ENCODE measurements at places on chromosomes 3 and 15.

DNA sequence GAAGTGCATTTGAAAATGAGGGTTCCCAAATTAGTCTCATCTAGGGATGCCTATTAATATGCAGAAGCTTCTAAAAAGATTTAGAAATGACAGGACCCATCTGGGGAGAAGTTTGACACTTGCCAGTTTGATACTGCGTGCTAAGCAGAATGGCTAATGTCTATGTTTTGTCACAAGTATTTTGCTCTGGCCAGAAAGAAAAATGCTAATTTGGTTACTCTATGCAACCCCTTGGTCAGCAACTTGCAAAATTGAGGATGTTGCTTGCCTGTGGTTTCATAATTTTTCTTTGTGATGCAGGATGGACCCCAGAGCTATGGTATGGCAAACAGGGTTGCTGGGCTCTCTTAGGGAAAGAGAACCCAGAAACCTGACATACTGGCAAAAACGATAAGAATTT, 148.2 kb downstream of the FMN1 start:
- DNase-seq, result no peak

GRCh38 chr3:10779293-10779805, 36.7 kb upstream of the SLC6A11 start:
- DNase-seq, result no peak

DNA sequence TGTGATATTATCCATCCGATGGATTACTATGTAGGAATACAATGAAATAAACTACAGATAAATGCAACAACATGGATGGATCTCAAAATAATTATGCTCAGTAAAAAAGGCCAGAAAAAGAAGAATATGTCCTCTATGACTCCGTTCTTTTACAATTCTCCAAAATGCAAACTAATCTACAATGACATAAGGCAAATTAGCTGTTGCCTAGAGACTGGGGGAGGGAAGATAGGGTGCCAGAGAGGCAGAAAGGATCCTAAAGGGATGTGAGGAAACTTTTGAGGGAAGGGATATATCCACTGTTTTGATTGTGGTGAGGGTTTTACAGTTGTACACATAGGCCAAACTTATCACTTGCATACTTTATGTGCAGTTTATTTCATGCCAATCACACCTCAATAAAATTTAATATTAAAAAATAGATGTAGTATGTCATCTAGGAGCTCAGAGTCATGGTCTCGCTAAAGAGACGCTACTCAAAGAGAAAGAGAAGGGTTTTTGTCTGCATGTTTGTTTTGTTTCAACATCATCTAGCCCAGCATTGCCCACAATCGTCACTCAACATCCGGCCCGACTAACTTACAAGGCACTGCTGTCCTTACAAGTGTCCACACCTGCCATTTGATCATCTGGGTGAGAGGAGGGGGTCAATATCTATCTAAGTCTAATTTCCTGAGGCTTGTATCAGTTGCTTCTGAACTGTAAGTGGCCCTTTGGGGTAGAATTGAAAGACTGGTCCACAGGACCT, 29.5 kb downstream of the HES1 start:
- no peak for DNase-seq

- no peak for DNase-seq
Observed at GRCh38 chr3:152376351-152377183, 107.8 kb downstream of the MBNL1 start.

DNA sequence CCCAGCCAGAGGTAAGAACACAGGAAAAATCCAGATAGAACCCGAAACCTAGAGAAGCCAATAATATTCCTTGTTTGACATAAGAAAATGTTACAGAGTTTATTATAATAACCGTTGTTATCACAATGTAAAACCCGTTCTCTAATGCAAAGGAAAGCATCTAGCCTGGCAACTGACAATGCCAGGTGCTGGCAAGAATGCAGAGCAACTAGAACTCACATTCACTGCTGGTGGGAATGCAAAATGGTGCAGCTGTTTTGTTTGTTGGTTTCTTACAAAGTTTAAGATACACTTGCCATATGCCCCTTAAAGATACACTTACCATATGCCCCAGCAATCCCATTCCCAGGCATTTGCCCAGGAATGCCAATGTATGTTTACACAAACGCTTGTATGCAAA, 23.4 kb downstream of the VPS39 start:
- no peak for DNase-seq

- peak; percentile 73 for DNase-seq
Observed at GRCh38 chr3:179321668-179322285, 1.1 kb upstream of the ZNF639 start.

DNA sequence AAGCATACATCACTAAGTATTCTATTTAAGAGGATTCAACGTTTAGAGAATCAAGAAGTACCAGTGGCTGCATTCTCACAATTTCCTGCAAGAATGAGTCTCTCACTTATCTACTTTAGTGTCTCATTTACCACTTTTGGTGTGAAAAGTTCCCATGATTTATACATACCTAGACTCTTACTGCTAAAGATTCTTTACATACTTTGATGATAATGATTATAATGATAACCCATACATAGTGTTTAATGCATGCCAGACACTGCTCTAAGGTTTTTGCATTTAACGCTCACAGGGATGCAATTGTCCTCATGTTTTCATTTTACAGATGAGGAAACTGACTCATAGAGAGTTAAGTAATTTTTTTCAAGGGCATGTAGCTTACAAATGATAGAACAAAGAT, 133.6 kb downstream of the TMEM108 start:
- DNase-seq, result no peak

GRCh38 chr3:105733356-105733755, 135.5 kb downstream of the CBLB start:
- no peak for DNase-seq

DNA sequence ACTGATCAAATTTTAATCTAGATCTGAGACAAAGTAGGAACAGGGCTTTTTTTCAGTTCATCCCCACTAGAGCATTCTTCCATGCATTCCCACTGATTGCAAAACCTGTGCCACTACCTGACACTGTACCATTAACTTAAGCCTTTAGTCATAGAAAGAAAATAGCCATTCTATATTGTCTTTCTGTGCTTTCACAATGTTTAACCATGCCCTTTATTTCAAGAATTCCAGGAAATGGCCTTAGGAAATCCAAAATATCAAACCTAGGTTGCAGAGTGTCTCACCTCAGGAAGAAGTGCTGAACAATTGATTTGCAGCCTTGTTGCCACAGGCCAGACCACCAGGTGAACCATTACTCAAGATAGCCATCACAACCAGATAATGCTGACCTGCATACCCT, 56.2 kb upstream of the TGFBR2 start:
- no peak for DNase-seq

DNA sequence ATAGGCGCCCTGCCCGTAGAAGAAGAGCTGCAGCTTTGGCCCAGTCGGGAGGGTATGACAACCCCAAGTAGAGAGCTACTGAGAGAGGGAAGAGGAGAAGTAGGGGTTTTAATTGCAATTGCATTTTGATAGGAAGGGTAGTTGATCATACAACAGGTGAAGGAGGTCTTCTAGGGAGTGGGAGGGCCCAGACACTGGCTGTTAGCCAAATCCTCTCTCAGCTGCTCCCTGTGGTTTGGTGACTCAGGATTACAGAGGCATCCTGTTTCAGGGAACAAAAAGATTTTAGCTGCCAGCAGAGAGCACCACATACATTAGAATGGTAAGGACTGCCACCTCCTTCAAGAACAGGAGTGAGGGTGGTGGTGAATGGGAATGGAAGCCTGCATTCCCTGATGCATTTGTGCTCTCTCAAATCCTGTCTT, 408.9 kb upstream of the THBS1 start:
- DNase-seq, result peak; percentile 79

- DNase-seq, result peak; percentile 58
Observed at GRCh38 chr15:67135494-67135893, 70.1 kb downstream of the SMAD3 start.

- no peak for DNase-seq
Observed at GRCh38 chr3:56630966-56631365, 52.1 kb downstream of the TASOR start.

DNA sequence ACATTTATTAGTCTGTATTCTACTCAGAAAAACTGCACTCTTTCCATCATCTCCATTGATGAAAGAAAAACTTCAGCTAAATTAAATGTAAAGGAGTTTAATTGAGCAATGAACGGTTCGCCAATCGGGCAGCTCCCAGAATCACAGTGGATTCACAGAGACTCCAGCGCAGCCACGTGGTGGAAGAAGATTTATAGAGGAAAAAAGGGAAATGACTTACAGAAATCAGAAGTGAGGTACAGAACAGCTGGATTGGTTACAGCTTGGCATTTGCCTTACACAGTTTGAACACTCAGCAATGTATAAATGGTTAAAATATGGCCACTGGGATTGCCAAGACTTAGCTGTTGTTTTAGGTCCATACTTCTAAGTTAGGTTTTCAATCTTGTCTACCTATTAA, 2.8 kb upstream of the SUCLG2 start:
- DNase-seq, result no peak

DNA sequence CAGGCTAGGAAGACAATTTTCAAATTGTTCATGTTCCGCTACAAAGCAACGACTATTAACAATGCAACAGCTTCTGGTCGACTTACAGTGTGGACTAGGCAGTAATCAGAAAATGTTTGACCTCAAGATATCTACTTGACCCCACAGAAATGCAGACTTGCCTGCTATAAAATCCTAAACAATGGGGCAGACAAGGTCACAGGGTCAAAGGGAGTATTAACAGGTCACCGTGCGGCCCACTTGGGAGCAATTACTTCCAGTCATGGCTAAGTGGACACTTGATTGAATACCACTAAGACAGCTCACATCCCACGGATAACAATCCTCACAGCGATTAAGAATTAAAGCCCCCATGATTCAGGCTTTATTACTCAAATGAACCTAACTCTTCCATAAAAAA, 58.9 kb downstream of the FOXP1 start:
- peak; percentile 82 for DNase-seq

DNA sequence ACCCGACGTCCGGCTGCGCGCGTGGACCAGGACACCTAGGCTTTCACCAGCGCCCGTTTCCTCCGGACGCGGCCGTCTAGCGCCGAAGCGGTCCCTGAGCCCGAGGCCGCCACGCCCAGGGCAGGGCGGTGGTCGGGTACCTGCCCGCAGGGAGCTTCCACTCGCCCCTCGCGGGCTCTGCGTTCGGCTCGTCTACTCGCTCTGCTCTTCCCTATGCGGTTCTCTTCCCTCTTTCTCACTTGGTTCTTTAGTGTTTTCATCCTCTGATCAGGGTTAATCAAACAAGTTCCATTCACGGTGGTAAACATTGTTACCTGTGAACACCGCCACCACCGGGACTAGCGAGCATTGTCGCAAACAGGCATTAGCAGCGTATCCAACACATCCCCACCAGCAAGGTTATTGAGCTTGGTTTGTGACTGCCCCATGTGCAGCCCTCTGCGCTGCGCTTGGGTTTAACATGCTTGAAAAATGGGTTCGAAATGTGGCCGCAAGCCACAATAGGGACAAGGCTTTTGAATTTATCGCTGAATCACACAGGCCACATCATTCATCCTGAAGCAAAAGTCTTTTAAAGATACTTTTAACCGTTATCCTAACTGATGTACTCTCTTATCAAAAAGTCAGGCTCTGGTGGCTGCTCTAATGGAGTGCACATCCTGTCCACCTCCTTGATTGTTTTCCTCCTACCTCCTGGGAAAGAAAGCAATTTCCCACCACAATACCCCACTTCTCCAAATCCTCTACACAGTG, 843 bp upstream of the CD47 start:
- DNase-seq, result peak; percentile 83

DNA sequence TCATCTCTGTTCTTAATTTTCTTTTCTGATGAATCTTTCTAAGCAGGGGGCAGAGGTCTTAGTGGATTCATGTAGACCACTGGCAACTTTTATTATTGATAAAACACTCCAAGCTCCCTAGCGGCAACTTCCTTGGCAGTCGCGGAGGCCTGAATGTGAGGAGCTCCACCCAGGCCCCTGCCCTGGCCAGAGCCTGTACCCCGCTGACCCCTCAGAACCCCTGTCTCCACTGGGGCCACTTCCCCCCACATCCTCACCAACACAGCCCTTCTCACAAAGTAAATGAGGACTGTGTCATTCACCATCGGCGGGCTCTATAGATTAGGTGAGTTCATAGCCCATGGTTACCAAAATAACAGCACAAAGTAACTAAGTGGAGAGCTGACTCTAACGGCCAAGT, 111.6 kb downstream of the TPRA1 start:
- DNase-seq, result no peak

- DNase-seq, result no peak
Observed at GRCh38 chr15:76795217-76795616, 109.9 kb downstream of the SCAPER start.

All from kidney (tissue), 22 donors.